GM04504 (cell line): ENCODE measurements at places on chromosomes 2 and 18.
A peak's percentile ranks its signal among the peaks of the same experiment; 100 is the strongest.

DNA sequence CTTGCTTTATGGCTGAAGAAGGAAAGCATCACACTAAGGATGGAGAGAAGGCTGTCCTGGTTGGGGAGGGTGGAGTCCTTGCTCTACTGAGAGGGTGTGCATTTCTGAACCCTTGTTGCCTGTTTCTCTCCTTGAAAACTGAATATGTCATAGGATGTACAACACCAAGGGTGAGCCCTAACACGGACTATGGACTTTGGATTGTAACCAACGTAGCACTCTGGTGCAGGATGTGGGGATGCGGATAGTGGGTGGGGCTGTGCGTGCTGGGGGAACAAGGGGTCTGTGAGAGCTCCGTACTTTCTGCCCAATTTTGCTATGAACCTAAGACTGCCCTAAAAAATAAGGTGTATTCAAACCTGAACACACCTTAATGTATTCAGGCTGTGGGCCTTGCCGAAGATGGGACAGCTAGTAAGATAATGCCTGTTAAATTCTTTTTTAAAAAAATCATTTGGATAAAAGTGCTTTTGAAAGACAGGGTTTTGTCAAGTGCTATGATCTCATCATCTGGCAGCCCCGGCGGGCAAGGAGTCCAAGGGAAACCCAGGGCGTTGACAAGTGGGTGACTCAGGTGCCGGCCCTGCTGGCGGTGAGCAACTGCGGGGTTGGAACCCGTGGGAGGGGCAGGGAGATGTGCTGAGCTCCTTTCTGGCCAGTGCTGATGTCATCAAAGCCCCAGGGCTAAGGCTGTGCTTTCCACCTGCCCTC is 54.0 kb downstream of the GATA6 start:
- peak; percentile 62 for DNase-seq

- DNase-seq: no peak
Measured at GRCh38 chr2:240303896-240304745, 131.3 kb upstream of the GPC1 start.

GRCh38 chr18:53819671-53820070 is 404.8 kb downstream of the MBD2 start:
- no peak for DNase-seq

DNA sequence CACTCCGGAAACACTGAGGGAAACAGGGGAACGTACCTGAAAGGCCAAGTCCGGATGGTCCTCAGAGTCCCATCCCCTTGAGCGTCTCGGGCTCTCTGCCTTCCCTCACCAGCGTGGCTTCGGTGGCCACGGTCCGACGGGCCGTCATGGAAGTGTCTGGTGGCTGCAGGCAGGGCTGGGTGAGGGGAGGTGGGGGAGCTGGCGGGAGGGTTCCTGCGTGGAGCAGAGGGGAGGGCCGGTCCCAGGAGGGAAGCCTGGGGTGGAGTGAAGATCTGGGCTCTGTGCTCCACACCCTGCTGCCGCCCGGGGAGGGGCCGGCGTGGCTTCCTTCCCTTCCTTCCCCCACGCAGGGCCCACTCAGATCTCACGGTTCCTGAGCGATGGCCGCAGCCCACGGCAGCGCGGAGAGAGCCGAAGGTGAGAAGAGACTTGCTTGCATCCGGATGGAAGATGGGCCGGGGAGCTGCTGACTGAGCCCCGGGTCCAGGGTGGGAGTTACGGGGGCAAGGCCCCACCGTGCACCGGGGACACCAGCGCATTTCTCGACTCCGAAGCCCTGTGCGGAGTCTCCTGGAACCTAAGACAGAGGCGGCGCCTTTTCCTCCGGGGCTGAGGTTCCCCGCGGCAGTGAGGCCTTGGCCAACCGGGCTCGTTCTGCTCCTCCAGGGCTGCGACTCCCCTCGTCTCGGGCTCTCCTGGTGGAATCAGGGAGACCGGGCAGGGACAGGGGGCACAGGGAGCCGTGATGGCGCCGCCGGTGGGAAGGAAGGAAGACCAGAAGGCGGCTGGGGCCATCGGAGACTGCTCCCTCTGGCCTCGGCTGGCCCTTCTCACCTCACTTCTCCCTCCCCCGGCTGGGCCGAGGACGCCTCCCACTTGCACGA is 49.1 kb downstream of the KCNF1 start:
- DNase-seq: no peak

- no peak for DNase-seq
Measured at GRCh38 chr18:57197261-57197660, 50.4 kb downstream of the BOD1L2 start.

DNA sequence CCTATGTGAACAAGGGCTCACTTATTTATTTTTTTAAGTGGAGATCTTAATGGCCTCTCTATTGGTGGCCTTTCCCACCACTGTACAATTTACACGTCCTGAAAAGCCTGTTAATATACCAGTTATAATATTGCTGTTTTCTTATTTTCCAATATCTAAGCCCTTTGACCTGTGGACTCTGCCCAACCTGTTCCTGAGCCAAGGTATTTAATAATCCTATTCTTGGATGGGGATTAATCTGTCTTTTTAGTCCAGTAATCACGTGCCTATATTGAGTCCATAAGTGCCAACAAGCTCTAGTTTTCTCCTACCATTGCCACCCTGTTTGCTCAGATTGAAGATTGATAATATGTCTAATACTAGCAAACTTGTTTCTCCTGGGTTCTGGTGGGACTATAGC is 42.7 kb downstream of the MBD5 start:
- no peak for DNase-seq

DNA sequence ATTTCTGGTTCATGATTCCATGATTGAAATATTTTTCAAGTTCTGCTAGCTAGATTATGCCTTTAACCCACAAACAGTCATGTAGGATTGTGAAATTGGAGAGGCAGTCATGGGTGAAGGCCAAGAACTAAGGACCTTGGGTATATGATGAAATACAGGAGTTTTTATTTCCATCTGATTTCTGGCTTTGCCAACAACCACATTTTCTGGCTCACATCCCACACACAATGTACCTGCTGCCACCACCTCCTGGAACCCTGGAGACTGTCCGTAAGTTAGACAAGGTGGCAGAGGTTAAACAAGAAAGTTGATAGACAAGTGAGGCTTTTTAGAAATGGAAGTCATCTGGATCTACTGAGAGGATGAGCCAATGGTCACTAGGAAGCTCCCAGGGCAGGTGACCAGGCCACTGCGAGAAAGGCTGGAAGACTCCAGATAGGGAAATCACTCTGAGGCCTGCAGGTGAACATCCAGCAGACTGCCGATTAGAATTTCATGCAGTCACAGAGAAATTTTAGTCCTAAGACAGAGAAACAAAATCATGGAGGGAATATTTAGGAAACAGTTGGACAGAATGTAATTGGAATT is 402.0 kb downstream of the ALK start:
- DNase-seq: peak; percentile 41

GRCh38 chr2:220029013-220029412 is 401.6 kb downstream of the SLC4A3 start:
- DNase-seq: no peak

- no peak for DNase-seq
Measured at GRCh38 chr18:56083097-56083521, 495.1 kb upstream of the TCF4 start.

GRCh38 chr2:176075481-176075880 is 8.3 kb downstream of the EVX2 start:
- DNase-seq: no peak

GRCh38 chr2:109450574-109451273 is 163.0 kb downstream of the SEPTIN10 start:
- no peak for DNase-seq

DNA sequence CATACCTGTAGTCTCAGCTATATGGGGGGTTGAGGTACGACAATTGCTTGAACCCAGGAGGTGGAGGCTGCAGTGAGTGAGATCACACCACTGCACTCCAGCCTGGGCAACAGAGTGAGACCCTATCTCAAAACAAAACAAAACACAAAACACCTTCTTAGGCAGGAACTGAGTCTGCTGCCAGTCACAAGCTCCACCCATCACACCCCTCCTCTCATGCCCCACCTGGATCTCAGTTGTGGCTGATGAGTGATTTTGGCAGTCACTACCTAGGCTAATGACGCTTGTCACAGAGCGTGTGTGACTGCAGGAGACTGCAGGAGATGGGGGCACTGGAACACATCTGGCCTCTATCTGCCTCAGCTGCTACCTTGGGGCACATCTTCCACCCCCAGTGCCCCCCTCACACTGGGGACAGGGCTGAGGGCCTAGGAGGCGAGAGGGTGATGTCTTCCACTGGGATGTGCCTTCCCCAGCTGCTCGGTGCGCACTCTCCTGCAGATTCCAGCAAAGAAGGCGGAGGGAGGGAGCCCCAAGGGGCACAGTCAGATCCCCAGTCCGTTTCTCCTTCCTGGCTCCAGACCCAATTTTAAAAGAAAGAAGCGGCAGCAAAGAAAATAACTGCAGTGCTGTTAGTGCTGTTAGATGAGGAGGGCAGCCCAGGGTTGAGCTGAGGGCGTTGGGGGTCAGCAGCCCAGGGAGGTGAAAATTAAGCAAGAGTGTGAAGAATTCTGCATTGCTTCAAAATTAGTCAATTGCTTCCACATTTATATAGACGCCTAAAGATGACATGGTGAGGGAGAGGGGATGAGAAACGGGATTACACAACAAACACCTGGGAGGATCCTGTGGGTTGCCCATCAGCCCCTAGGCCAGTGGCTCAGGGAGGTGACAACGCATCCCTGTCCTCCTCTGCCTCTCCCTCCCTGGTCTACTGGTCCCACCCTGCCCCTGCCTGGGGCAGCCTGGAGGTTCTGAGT is 143.6 kb upstream of the HAAO start:
- no peak for DNase-seq

DNA sequence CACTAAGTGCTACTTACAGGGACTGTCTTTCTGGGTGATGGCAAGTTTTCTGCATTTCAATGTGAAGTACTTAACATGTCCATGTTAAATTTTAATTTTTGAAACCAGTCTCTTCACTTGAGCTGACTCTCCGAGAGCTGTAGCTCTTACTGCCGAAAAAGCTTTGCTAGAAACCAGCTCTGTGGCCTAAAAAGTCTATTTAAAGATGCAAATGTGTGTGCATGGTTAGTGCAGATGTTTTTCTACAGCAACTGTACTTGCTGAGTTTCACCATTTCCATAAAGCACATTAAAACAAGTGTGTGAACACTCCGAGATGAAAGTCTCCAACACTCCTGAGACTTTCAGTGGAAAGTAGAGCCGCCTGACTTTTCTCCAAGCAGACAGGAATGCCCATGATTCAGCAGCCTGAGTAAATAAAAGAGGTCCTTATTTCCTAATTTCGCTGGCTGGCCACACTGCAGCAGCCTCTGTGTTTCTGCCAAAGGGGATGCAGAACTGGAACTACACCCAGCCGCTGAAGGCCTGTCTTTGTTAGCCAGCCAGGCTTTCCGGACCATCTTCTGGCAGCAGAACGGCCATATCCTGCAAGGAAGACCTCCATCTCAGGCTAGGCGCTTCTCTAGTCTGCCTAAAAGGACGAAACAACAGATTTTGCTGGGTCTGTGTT is 121.2 kb downstream of the ZNF521 start:
- DNase-seq: peak; percentile 76

- no peak for DNase-seq
Measured at GRCh38 chr2:12434630-12435098, 282.1 kb upstream of the TRIB2 start.

GRCh38 chr2:24652265-24653182 is 140.7 kb downstream of the PTRHD1 start:
- DNase-seq: no peak

DNA sequence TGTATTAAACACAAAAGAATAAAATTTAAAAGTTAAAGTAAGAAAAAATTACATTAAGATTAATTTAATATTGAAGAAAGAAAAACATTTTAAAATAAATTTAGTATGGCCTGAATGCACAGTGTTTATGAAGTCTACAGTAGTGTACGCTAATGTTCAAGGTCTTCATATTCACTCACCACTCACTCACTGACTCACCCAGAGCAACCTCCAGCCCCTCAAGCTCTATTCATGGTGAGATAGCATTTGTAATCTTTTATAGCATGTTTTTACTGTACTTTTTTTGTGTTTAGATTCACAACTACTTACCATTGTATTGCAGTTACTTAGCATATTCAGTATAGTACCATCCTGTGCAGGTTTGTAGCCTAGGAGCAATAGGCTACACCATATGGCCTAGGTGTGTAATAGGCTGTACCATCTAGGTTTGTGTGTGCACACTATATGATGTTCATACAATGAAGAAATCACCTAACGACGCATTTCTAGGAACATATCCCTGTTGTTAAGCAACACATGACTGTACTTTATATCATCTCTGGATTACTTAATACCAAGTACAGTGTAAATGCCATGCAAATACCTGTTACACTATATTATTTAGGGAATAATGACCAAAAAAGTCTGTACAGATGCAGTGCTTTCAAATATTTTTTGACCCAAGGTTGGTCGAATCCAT is 144.0 kb upstream of the IL1R2 start:
- no peak for DNase-seq

GRCh38 chr2:36812196-36812595 is 115.7 kb downstream of the VIT start:
- DNase-seq: no peak

DNA sequence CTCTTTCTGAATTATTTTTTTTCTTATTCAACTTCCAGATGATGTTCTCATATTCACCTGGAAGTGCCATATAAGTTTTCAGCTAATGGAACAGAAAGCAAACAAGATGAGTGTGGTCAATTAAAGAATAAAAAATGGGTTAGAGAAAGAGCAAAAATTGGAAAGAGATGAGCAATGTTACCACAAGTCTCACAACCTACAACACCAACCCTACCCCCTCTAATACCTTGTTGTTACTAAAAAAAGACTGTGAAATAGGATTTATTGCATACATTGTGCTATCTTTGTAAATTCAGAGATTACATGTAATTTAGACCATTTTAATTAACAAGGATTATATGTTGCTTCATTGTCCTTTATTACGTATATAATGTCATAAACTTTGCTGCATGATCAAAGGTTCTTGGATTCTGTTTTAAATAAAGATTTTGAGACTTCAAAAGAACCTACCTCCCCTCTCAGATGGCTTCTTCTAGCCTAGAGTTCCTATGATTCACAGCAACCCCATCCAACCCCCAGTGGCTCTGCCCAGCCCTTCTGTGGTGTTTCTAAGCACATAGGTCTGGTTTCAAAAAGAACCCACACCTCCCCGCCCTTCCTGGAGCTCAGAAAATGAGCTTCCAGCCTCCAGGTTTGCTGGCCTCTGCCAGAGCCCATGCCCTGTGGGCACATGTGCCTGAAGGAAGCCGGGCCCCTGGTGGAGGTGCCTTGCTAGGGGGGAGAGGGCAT is 24.7 kb downstream of the LGALSL start:
- no peak for DNase-seq

DNA sequence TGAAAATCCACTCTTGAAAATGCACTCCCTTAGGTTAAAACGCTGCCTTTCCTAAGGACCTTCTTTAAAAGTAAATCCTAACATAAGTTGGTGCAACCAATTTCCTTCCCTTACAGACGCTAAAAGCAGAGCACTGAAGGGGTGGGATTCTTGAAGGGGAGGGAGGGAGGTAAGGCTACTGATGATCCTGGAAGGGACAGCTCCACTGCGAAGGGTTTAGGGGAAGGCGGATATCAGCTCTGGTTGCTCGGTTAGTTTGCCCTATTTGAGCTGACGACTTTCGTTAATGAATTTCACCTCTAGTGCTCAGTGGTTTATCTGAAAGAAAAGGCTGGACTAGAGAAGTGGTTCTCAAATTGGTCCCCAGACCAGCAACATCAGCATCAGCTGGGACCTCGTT is 49.7 kb upstream of the SIGLEC15 start:
- no peak for DNase-seq

- DNase-seq: no peak
Measured at GRCh38 chr2:145114726-145115125, 594.8 kb upstream of the ZEB2 start.

GRCh38 chr2:58032016-58032763 is 14.4 kb upstream of the VRK2 start:
- DNase-seq: no peak

GRCh38 chr2:124112966-124113365 is 87.9 kb downstream of the CNTNAP5 start:
- DNase-seq: peak; percentile 2
